ENCODE measurements at places on chromosomes 2 and 18.

DNA sequence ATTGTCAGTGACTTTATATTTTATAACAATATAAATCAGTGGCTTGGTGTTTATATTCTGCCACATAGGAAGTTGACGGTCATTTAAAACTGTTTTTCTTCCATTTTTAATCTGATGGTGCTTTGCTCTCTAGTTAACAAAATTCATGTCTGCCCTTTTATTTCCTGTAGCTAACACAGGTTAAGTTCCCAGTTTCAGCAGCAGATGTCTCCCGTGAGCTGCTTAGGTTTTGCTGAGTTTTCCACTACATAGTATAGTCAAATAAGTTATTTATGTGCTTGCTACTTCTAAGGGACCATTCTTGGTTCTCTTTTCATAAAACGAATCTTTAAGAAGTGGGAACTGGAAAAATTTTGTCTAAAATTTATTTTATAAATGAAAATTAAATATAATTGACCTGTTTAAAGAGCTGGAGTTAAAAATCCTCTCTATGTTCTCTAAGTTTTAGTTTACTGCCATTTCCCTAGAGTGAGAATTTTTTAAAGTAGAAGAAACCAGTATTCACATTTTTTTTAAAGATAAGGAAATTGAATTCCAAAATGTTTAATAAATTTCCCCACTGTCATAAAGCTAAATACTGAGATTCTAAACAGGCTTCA, 20.6 kb downstream of the HTR2B start:
- peak; percentile 31 for DNase-seq

DNA sequence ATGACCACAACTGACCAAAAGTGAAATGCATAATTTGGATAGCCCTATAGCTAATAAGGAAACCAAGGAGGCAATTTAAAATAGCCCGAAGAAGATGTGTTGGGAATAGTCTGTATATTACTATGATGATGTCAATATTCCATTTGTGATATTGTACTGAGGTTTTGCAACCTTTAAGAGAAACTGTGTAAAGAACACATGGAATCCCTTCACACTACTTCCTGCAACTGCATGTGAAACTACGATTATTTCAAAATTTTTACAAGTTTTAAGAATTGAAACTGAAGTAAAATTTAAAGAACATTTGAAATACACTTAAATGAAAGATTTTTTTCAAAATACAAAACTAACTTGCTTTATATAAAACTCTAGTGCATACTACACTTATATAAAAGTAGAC, 504.3 kb upstream of the ID2 start:
- DNase-seq = no peak

- no peak for DNase-seq
Measured at GRCh38 chr2:4357121-4357520, 653.7 kb downstream of the DCDC2C start.

- DNase-seq = no peak
Measured at GRCh38 chr2:15186118-15186517, 375.0 kb downstream of the NBAS start.

DNA sequence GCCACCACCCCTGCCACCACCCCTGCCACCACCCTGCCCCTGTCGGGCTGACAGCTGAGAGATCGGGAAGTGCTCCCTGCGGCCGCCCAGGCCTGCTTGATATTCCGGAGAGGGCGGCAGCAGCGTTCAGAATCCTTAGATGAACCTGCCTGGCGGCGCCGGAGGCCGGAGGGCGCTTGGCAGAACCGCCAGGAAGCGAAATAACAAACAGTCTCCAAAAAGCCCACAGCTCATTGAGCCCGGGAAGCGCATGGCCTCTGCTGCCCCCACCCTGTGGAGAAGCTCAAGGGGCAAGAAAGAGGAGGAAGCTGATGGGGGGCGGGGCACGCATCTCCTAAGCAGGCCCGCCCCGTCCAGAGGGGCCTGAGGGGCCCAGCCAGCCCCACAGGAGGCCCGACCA, 92.2 kb upstream of the MBOAT2 start:
- DNase-seq = peak; percentile 93

DNA sequence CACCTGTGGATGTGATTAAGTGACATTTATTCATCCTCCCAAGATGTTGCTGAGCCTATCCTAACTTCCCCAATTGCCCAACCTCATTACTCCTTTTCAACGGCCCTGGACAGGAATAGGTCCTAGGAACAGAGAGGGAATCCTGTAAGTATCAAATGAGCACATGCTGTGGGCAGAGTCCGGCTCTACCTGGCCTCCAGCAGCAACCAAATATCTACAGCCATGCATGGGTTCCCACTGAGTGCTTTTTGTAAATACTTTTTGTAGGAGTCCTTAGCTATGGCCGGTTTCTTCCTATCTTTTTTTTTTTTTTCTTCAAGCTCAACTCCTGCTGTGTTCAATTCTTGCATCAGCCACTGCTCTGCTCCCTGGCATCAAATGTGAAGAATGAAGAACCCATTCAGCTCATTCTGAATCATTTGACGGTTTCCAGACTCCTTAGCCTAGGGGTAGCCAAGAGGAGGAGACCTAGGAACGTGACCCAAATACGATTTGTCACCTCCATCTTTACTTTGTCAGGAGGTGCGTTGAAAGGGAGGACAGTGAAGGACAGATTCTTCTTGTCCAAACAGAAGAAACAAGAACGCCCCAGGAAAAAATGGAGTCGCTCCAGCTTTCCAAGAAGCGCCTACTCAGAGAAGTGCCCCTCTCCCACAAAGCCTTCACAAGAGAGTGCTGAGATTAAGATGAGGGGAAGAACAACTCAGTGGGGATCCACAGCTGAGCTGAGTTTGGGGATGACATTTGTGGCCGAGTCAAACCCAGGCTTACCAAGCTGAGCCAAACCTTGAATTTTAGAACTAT, 46.7 kb upstream of the LCLAT1 start:
- peak; percentile 40 for DNase-seq

GRCh38 chr2:141589314-141589713, 541.5 kb downstream of the LRP1B start:
- DNase-seq = no peak

DNA sequence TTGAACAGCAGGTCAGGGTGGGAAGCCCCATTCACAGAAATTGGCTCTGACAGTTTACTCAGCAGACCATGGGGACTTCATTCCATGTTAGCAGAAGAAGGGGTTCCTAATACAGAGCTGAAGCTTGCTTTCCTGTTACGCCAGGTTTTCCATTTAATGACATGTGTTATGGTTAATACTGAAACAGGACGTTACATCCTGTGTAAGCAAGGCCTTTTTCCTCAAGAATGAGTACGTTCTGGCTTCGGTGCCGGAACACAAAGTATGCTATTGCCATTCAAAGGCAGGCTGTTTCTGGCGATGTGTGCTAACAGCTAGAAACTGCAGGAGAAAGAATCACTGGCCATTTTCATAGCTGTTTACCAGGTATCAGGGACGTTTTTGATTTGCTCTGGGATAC, 190.4 kb downstream of the SNTG2 start:
- DNase-seq = no peak

GRCh38 chr2:218327451-218328210, 29.0 kb upstream of the CATIP start:
- peak; percentile 32 for DNase-seq

- no peak for DNase-seq
Measured at GRCh38 chr18:22572341-22572740, 154.6 kb upstream of the CTAGE1 start.

GRCh38 chr2:168577885-168578284, 121.8 kb downstream of the CERS6 start:
- peak; percentile 3 for DNase-seq

DNA sequence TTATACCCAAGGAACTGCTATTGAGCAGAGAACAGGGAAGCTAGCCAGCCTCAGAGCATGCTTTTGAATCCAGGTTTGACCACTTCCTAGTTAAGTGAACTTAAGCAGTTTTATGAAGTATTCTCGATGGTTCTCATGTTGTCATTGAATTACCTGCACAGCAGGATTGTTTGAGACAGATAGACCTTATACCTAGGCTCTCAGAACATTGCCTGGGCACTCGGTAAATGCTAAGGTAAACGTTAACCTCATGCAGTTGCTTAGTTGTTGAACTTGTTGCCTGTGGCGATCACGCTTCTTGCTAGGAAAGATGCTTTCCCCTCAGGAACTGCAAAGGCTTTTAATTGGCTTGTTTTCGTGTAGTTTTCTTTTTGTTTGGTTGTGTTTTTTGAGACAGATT, 34.0 kb upstream of the CHMP1B start:
- DNase-seq = no peak

DNA sequence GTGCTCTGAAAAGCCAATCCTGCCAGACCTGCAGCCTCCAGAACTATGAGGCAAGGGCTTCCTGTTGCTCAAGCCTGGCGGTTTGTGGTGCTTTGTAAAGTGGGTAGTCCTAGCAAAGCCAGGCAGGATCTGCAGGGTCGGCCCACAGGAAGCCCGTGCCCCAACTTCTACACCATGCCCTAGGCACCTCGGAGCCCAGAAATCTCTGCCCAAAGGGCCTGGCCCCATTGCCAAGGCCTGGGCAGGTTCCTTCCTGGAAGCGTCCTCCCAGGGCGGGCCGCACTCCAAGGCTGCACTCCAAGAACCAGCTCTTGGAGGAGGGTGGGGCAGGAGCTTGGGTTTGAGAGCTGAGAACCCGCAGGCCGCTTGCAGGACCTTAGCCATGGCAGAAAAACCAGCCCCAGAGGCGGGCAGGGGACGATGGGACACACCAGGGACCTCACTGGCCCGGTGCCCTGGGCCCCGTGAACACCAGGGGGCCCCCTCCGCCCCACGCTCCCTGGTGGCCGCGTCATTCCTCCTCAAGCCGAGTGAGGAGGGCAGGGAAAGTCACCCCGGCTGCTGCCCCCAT, 37.2 kb upstream of the ID2 start:
- no peak for DNase-seq

DNA sequence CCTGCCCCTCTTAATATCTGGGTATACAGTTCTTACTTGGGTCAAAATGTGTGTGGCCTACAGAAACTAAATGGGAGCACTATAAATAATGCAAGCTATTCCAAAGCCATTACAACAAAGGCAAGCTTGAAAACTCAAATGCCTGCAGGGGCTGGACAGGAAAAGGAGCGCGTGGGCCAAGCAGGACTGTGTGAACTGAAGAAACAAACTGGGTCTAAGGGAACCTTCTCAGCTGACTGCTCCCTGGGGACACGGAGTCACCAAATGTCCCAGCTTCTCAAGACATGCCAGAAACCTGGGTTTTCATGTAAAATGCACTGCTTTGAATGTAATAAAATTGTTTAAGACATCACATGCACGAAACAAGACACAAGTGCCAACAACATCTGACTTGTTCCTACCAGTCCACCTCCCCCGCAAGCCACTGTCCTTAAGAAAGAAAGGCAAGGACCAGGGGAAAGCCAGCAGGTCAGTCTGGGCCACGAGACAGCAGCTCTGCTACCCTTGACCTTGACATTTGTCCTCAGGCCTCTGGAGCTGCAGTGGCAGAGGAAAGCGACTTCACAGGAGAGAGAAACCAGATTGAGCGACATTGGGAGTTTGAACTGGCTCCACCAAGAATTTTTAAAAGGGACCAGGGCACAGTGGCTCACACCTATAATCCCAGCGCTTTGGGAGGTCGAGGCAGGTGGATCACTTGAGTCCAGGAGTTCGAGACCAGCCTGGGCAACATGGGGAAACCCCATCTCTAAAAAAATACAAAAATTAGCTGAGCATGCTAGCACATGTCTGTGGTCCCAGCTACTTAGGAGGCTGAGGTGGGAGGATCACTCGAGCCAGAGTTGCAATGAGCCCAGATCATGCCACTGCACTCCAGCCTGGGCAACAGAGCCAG, 89.7 kb upstream of the SH3BP4 start:
- DNase-seq = no peak

DNA sequence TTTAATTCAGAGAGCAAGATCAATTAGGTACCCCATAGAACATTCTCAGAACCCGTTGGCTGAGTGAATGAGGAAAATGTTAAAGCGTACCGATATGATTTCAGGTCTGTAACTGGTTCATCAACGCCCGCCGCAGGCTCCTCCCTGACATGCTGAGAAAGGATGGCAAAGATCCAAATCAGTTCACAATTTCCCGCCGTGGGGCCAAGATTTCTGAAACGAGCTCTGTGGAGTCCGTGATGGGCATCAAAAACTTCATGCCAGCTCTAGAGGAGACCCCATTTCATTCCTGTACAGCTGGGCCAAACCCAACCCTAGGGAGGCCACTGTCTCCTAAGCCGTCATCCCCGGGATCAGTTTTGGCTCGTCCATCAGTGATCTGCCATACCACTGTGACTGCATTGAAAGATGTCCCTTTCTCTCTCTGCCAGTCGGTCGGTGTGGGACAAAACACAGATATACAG, 7.3 kb downstream of the TGIF1 start:
- no peak for DNase-seq

- DNase-seq = no peak
Measured at GRCh38 chr18:13623348-13623747, 103.0 kb downstream of the FAM210A start.

GRCh38 chr2:73279852-73280251, 4.4 kb downstream of the FBXO41 start:
- DNase-seq = no peak

- DNase-seq = peak; percentile 13
Measured at GRCh38 chr2:17816396-17817245, at the start of gene MSGN1. MSGN1 (plus strand) TSS chr2:17816460; CDS start chr2:17816519, 59 bp downstream.

- DNase-seq = no peak
Measured at GRCh38 chr2:128249555-128249954, 69.1 kb downstream of the HS6ST1 start.

- no peak for DNase-seq
Measured at GRCh38 chr18:68763083-68763482, 34.8 kb upstream of the CCDC102B start.

GRCh38 chr2:207694811-207695281, 16.6 kb upstream of the CCNYL1 start:
- DNase-seq = no peak

- DNase-seq = no peak
Measured at GRCh38 chr2:37593024-37593423, 78.4 kb downstream of the CDC42EP3 start.

DNA sequence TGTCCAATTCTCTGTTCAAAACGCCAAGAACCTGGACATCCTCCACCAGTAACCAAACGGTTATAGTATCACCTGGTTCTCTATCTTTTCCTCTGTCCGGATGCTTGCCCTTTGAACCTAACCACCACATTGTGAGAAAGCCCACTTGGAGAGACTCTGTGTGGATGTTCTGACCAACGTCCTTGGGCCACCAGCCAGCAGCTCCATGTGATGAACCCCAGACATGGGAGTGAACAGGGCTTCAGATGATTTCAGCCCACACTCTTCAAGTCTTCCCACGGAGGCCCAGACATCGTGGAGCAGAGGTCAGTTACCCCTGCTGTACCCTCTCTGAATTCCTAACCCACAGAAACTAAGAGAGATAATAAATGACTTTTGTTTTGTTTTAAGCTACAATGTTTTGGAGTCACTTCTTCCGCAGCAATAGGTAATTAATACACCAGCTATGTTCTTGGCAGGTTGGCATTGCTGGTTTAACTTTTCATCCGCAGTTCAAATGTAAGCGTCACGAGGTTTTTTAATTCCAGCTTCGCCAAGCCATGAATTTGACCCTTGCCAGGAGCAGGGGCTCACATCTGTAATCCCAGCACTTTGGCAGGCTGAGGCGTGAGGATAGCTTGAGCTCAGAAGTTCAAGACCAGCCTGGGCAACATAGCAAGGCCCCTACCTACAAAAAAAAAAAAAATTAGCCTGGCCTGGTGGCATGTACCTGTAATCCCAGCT, 36.1 kb upstream of the ZNF532 start:
- DNase-seq = no peak

GRCh38 chr2:101831351-101831865, 133.9 kb downstream of the MAP4K4 start:
- peak; percentile 82 for DNase-seq

- DNase-seq = no peak
Measured at GRCh38 chr2:5026571-5027234, 665.5 kb upstream of the SOX11 start.

- DNase-seq = no peak
Measured at GRCh38 chr2:27721884-27722485, 49.5 kb upstream of the MRPL33 start.
